ENCODE measurements at places on chromosomes 6 and 20. TPM values are rescaled to one million over a fixed set of nuclear protein-coding genes. Genes with fewer than 3 reads are reported as not detected.

Gene PDE7B
- 64.5 TPM for total RNA-seq

Gene SLC22A23
- 5.8 TPM for total RNA-seq

Gene KIF25
- total RNA-seq, result not detected

Gene RSPH9
- total RNA-seq, result 0.14 TPM

Gene KIAA1755
- total RNA-seq, result 0.14 TPM

Gene RIMS4
- not detected for total RNA-seq

Gene DCDC2
- not detected for total RNA-seq

Gene PRDM13
- not detected for total RNA-seq
